ENCODE measurements at places on chromosomes 11 and 22.

DNA sequence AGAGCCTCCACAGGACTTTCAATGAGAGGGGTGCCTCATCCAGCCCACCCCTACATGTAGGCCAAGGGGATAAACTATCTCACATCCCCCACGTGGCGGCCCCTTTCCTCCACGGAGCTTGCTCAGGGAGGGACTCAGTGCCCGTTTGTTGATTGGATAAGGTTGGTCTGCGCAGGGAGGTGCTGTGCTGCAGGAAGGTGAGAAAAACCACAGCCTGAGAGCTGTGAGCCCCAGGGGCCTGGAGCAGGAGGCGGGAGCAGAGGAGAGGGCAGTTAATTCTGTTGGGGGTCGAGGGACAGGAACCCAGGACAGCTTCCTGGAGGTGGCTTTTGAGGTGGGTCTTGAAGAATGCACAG is 31.9 kb upstream of the ATXN10 start:
- DNase-seq: no peak

- DNase-seq: no peak
Measured at GRCh38 chr11:132312701-132313111, 942.3 kb downstream of the NTM start.

GRCh38 chr22:39935612-39936011 is 24.6 kb upstream of the TMA7B start:
- no peak for DNase-seq

- no peak for DNase-seq
Measured at GRCh38 chr11:124891373-124891861, 6.2 kb downstream of the ROBO4 start.

GRCh38 chr22:29457730-29458129 is 19.3 kb downstream of the RFPL1 start:
- no peak for DNase-seq

GRCh38 chr11:17224727-17225126 is 16.9 kb upstream of the PIK3C2A start:
- no peak for DNase-seq
